Transverse colon (tissue), 4 donors: ENCODE measurements at places on chromosomes 12 and 14. TPM values are rescaled to one million over a fixed set of nuclear protein-coding genes. Genes with fewer than 3 reads are reported as not detected.
A peak's percentile ranks its signal among the peaks of the same experiment; 100 is the strongest.

Gene A2M
- 91.0 TPM for total RNA-seq

DNA sequence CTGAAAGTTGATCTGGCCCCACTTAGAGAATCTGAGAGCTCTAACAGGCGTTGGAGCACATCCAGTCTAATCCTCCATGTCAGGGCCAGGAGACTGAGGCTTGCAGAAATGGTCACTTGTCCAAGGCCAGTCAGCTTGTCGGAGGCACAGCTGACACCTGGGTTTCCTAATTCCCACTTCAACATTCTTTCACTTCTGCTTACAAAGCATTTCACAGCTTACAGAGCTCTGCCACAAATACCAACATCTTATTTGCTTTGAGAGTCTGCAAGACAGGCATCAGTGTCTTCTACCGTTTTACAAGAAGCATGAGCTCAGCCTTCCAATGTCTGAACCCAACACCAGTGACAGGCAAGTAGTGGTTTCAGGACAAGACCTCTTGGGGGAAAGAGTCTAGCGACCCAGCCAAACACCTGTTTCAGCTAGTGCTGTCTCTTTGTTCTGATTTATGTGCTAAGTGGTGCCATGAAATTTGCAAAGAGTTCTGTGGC lies 31.8 kb downstream of the ISCA2 start:
- no peak overlapping the region for H3K27ac ChIP-seq
- DNase-seq = no peak
- H3K4me1 ChIP-seq = no peaks in the 10 kb centered on the region
- no peaks in the 10 kb centered on the region for H3K27me3 ChIP-seq
- no peaks in the 10 kb centered on the region for H3K36me3 ChIP-seq
- no peak overlapping the region for H3K4me3 ChIP-seq

- H3K27ac ChIP-seq = peak overlapping the region; percentile 90
- peaks cover 7% of the 10 kb centered on the region for H3K4me1 ChIP-seq
- no peak overlapping the region for H3K4me3 ChIP-seq
- no peaks in the 10 kb centered on the region for H3K36me3 ChIP-seq
- no peaks in the 10 kb centered on the region for H3K27me3 ChIP-seq
Measured at GRCh38 chr12:50241178-50241577, 42.1 kb downstream of the LIMA1 start.

Gene ACOT4
- not detected for total RNA-seq

- DNase-seq = no peak
- no peaks in the 10 kb centered on the region for H3K27me3 ChIP-seq
- no peaks in the 10 kb centered on the region for H3K36me3 ChIP-seq
Measured at GRCh38 chr14:62914025-62914424, 131.2 kb downstream of the KCNH5 start.

Gene BHLHE41
- total RNA-seq = 18.1 TPM

DNA sequence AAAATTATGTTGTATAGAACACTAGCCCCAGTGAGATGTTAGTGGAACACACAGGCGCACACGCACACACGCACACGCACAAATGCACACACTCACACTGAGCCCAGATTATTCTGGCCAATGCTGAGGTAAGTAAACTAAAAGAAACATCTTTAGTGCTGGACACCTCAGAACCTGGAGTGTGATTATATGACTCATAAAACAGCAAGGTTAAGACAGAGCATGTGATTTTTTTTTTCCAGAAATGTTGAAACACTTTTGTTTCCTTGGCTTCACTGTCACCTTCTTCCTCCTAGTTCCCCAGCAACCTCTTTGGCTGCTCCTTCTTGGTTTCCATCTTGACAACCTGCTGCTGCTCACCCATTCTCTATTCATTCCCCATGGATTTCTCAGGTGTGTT lies 141.0 kb upstream of the ALG10B start:
- no peaks in the 10 kb centered on the region for H3K36me3 ChIP-seq
- H3K27ac ChIP-seq = no peak overlapping the region

DNA sequence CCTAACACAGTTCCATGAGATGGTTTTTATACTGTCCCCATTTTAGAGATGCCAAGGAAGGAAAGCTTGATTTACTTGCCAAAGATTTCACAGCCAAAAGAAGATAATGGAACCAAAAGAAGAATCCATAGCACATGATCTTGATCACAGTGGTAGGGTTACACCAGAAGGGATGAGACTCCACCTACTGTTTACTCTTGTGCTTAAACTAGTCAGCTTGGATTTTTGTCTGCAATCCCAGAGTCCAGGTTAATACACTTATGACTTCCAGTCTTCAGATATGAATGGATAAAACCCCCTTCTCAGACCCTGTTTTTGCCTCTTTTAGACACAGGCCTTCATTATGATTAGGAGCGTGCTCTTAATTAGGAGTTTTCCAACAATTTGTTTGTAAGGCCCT lies 454.2 kb downstream of the AEBP2 start:
- no peak overlapping the region for H3K4me3 ChIP-seq
- no peak overlapping the region for H3K27ac ChIP-seq
- no peaks in the 10 kb centered on the region for H3K36me3 ChIP-seq
- no peak for DNase-seq
- H3K4me1 ChIP-seq = no peaks in the 10 kb centered on the region
- H3K27me3 ChIP-seq = no peaks in the 10 kb centered on the region

- H3K4me1 ChIP-seq = no peaks in the 10 kb centered on the region
- DNase-seq = no peak
- no peak overlapping the region for H3K4me3 ChIP-seq
- no peak overlapping the region for H3K27ac ChIP-seq
Measured at GRCh38 chr12:62576503-62576902, 109.9 kb downstream of the MON2 start.

- no peaks in the 10 kb centered on the region for H3K27me3 ChIP-seq
- no peaks in the 10 kb centered on the region for H3K4me1 ChIP-seq
- DNase-seq = peak; percentile 72
- H3K27ac ChIP-seq = no peak overlapping the region
- H3K36me3 ChIP-seq = no peaks in the 10 kb centered on the region
Measured at GRCh38 chr12:109804820-109805761, 28.1 kb downstream of the TRPV4 start.

Gene KLC1
- 237 TPM for total RNA-seq

DNA sequence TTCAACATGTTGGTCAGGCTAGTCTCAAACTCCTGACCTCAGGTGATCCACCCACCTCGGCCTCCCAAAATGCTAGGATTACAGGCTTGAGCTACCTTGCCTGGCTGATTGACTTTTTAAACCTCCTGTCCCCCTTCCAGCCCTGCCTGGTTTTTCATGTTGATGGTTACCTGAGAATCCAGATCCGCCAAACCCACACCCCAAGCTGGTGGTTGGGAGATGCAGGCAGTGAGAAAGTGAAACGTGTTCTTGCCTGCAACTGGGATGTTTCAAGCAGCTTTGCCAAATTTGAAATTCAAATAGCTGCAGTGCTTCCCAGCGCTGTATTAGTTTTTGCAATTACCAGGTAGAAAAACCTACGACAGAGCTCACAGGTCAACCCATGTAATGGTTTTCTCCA lies 238.3 kb upstream of the PWP1 start:
- no peak for DNase-seq
- no peaks in the 10 kb centered on the region for H3K4me1 ChIP-seq
- no peaks in the 10 kb centered on the region for H3K27me3 ChIP-seq
- no peaks in the 10 kb centered on the region for H3K36me3 ChIP-seq

- H3K4me1 ChIP-seq = no peaks in the 10 kb centered on the region
- H3K36me3 ChIP-seq = no peaks in the 10 kb centered on the region
- H3K27me3 ChIP-seq = no peaks in the 10 kb centered on the region
- H3K4me3 ChIP-seq = no peak overlapping the region
- no peak for DNase-seq
Measured at GRCh38 chr12:164207-164606, 49.8 kb downstream of the SLC6A12 start.

- H3K27ac ChIP-seq = peak overlapping the region; percentile 76
- H3K36me3 ChIP-seq = peaks cover 13% of the 10 kb centered on the region
- peak; percentile 90 for DNase-seq
- peaks cover 37% of the 10 kb centered on the region for H3K4me1 ChIP-seq
Measured at GRCh38 chr12:124381456-124382296, 86.8 kb downstream of the RFLNA start.

Gene KRT6C
- not detected for total RNA-seq

Gene SLC25A21
- total RNA-seq = 0.82 TPM

- H3K27ac ChIP-seq = no peak overlapping the region
- H3K4me1 ChIP-seq = no peaks in the 10 kb centered on the region
- DNase-seq = no peak
- no peak overlapping the region for H3K4me3 ChIP-seq
- peaks cover 33% of the 10 kb centered on the region for H3K36me3 ChIP-seq
Measured at GRCh38 chr12:50686406-50686805, 77.5 kb upstream of the ATF1 start.
